Thymus (tissue), 14 donors: ENCODE measurements at places on chromosomes 3 and 15. TPM values are rescaled to one million over a fixed set of nuclear protein-coding genes. Genes with fewer than 3 reads are reported as not detected.

The GNAT1 gene
- 0.05 TPM for total RNA-seq

The BTD gene
- 7.0 TPM for total RNA-seq

The CDHR4 gene
- not detected for total RNA-seq

The IQCH gene
- 1.8 TPM for total RNA-seq

The CHRD gene
- total RNA-seq: 0.24 TPM

The IMPG2 gene
- 0.52 TPM for total RNA-seq

GRCh38 chr3:43148033-43148432 lies 42.2 kb upstream of the POMGNT2 start:
- DNase-seq: no peak

DNA sequence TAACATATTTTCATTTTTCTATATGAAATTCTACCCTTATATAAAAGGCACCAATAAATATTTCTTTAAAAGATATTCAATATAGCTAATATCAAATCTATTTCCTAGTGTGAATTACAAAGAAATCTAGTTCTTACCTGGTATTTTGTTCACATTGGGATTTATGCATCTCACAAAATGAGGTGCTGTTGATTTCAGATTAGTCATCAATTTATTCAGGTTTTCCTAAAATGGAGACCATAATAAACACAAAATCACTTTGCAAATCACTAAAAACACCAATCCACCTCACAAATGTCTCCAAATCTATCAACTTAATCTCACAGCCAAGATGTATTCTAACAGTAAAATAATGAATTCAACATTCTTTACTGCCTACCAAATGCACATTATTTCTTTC lies 51.2 kb downstream of the MYH15 start:
- no peak for DNase-seq

DNA sequence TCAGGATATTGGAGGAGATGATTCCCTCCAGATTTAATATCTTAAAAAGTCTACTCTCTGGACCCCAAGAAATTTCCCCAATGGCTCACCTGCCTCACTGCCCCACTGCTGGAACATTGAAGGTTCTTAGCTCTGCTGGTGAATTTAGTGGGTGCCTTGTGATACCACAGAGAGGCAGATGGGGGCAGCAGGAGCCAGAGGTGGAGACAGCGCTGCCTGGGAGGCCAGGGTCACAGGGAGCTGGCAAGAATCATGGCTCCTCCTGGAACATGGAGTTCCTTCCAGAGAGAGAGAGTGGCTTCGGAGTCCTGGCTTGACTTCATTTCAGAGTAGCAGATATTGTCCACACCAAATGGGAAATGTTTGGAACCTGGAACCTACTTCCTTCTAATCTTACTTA lies 263.5 kb upstream of the CFAP20DC start:
- DNase-seq: no peak

DNA sequence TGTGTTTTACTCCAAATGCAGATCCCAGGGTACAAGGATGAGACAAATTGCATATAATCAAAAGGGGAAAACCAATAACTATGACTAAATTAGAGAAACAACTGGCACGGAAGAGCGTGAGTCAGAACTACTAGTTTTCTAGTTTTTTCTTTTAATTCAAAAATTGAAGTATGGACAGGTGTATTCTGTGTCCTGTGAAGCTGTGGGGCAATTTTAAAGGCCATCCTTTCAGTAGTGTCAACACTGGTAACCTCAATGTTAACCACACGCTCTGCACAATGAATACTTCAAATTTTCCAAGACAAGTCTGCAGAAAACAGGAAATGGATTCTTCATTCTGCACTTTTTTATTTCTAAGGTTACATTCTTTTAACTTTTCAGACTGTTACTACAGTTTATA lies 32.5 kb upstream of the GOLGA8A start:
- no peak for DNase-seq

DNA sequence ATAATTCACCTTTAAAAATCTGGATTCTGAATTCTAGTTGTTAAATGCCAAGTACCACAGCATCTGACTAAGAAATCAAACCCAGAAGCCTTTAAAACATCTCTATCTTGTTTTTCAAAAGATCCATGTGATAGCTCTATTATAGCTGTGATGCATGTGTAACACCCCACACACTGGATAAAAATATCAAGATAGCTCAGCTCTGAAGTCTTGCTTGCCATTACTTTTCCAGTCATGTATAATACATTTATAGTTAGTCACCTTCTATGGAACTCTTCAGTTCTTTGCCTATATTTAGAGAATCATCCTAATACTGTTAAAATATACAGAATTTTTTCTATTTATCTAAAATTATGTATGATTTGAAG lies 11.6 kb downstream of the ARPP19 start:
- no peak for DNase-seq

GRCh38 chr15:75366163-75366562 lies 2.2 kb downstream of the MAN2C1 start:
- DNase-seq: no peak

GRCh38 chr3:37745076-37745475 lies 116.6 kb upstream of the CTDSPL start:
- DNase-seq: no peak

DNA sequence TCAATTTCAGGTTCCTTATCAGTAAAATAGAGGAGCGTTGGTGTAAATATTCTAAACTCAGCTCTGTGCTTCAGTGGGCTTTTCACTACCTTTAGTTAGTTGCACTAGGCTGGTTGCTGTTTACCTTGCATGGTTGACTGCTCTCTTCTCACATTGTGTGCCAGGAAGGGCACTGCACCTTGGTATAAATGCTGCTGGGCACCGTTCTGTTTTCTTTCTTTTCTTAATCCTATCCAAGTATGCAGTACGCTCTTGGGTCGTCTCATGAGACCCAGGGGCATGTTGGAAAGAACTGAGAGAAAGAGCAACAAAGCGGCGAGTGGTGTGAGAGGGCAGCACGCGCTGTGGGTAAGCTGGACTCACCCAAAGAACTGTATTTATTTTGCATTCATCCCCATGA lies 22.4 kb downstream of the KCNMB2 start:
- DNase-seq: no peak

DNA sequence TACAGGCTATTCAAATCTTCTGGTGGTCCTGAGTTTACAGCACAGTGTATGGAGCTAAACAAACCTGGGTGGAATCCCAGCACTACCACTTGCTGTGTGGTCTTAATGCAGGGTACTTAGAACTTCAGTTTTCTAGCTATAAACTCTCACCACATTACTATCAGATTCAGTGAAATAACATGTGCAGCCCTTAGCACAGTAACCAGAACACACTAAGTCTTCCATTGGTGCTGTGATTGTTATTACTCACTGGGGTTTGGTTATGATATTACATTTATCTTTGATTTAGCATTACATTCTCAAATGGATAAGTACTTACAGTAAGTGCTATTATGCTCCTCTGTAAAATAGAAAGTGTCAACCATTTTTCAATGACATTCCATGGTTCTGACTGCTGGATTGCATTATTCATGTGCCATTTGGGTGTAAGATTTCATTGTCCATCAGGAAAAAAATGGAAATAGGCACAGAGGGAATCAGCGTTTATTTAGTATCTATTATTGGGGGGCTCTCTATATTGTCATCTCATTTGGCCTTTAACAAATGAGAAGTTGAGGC lies 81.9 kb downstream of the PDE8A start:
- no peak for DNase-seq

GRCh38 chr3:106089806-106090205 lies 221.0 kb upstream of the CBLB start:
- no peak for DNase-seq

- no peak for DNase-seq
These were observed 12.9 kb downstream of the SEC11A start for GRCh38 chr15:84702961-84703482.

GRCh38 chr15:81108427-81108826 lies 25.6 kb upstream of the CFAP161 start:
- no peak for DNase-seq

GRCh38 chr3:159401069-159401468 lies 587.6 kb upstream of the IL12A start:
- DNase-seq: no peak

- DNase-seq: no peak
These were observed 279.7 kb downstream of the MAGI1 start for GRCh38 chr3:65758876-65759598.

GRCh38 chr3:49786357-49787181 lies at the start of gene IP6K1:
Gene IP6K1, minus strand, starts transcription at chr3:49786542. Its CDS starts 38,502 bp downstream, at chr3:49748040.
- peak; percentile 100 for DNase-seq
